ENCODE measurements at places on chromosomes 12 and 14.
A peak's percentile ranks its signal among the peaks of the same experiment; 100 is the strongest.

GRCh38 chr14:74426202-74426582, at the start of gene SYNDIG1L:
TSS of gene SYNDIG1L (minus strand) at chr14:74426210. CDS start at chr14:74409744, 16,466 bp downstream.
- no peak for DNase-seq

- DNase-seq = no peak
Measured at GRCh38 chr14:100529561-100530031, 57.6 kb downstream of the BEGAIN start.

DNA sequence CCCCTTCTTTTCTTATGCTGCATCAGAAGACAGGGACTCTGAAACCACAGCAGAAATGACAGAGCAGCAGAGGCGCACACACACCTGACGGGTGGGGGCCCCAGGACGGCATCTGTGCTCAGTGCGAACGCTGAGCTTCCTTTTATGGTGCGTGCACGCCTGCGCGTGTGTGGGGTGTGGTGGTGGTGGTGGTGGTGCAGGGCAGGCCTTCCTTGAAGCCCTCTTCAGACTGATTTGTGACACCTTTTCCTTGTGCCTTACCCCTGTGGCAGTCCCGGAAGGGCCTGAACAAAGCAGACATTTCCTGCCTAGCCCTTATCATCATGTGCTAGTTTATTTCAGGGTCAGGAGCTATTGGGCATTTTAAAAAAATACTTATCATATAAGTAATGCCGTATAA, 75.7 kb downstream of the TSPAN9 start:
- DNase-seq = no peak

DNA sequence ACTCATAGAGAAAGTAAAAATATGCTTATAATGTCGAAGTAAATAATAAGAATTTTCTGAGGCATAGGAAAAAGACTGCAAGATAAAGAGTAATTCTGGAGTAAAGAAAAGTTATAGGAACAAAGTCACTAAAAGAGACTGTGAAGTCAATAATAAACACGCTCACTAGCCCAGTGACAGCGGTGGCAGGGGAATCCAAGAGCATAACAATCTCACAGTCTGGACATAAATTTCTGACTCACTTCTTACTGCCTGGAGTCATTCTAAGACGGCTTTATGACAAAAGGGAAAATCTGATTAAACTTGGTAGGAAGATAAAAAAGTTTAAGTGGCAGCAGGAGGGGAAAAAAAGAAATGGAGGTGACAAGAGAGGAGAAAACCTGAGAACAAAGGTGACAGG, 56.4 kb upstream of the GRIP1 start:
- DNase-seq = no peak

GRCh38 chr12:92289629-92290349, 144.1 kb upstream of the BTG1 start:
- DNase-seq = peak; percentile 83

GRCh38 chr12:7966563-7966962, 30.6 kb upstream of the SLC2A3 start:
- no peak for DNase-seq

GRCh38 chr12:14961466-14962152, at the start of gene ARHGDIB:
TSS of gene ARHGDIB (minus strand) at chr12:14961601. CDS start at chr12:14950712, 10,889 bp downstream.
- peak; percentile 65 for DNase-seq

DNA sequence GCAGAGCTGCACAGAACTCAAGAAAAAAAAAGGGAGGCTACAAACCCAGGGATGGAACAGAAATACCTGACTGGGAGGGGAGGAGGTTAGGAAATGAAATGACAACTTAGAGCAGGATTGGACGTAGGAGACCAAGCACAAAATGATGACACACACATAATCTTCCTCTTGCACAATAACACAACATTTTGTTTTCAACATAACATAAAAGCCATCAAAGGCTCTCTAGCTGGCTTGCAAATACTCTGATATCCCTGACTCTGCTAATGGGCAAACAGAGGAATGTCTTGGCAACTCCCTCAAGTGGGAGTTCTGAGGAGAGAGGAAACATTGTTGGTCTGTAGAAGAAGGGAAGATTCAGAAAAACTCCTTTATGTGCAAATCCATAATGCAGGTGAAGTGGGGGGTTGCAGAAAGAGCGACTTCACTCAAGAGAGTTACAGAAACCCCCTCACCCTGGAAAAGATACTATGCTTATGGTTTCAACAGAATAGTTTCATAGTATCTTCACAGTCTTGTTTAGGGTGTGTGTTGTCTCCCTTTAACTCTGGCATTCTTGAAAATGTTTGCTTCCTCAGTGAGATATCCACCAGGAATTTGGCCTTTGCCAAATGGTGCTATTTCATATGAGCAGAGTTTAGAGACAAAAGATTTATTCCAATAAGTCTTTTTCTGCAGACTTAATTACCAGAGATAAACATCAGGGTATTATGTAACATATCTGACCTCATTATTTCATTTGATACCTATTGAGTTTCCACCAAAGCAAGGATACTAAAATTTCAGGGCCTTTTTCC, 43.8 kb upstream of the LTBP2 start:
- peak; percentile 85 for DNase-seq

DNA sequence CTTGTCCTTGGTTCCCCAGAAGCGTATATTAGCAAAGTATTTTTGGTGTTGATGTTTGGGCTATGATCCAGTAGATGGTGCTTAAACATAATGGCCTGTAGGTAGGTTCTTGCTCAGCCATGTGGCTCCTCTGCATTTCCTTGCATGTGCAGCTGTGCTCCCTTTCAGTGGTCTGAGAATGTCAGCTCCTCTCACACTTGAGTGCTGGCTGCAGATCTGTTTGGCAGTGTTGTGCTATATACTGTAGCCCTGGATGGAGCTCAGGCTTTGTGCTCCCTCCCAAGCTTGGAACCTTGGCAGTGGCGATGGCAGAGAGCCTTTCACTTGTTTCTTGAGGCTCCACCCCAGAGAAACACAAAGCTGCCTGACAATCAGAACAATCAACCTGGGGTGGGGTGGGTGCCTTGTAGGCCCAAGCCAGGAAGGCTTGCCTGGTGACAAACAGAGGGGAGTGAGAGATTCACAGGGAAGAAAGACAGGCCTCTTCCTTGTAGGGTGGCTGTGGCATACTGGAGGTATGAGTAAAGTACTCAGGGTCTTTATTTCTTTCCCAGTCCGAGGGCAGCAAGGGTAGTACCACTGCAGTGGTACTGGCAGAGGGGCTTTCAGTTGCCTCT, 255.3 kb downstream of the RAD51B start:
- DNase-seq = no peak

DNA sequence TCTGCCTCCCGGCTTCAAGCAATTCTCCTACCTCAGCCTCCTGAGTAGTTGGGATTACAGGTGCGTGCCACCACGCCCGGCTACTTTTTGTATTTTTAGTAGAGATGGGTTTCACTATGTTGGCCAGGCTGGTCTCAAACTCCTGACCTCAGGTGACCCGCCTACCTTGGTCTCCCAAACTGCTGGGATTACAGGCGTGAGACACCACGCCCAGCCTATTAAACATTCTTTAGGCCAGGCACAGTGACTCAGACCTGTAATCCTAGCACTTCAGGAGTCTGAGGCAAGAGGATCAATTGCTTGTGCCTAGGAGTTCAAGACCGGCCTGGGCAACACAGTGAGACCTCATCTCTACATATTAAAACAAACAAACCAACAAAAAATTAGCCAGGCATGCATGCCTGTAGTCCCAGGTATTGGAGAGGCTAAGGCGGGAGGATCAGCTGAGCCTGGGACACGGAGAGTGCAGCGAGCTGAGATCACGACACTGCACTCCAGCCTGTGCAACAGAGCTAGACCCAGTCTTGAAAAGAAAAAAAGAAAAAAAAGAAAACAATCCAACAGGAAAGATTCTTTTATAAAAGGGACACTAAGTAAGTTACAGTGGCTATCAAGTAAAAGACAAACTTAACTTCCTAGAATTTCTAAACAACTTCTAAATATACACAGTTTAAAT, 70.2 kb downstream of the HECTD1 start:
- DNase-seq = no peak

DNA sequence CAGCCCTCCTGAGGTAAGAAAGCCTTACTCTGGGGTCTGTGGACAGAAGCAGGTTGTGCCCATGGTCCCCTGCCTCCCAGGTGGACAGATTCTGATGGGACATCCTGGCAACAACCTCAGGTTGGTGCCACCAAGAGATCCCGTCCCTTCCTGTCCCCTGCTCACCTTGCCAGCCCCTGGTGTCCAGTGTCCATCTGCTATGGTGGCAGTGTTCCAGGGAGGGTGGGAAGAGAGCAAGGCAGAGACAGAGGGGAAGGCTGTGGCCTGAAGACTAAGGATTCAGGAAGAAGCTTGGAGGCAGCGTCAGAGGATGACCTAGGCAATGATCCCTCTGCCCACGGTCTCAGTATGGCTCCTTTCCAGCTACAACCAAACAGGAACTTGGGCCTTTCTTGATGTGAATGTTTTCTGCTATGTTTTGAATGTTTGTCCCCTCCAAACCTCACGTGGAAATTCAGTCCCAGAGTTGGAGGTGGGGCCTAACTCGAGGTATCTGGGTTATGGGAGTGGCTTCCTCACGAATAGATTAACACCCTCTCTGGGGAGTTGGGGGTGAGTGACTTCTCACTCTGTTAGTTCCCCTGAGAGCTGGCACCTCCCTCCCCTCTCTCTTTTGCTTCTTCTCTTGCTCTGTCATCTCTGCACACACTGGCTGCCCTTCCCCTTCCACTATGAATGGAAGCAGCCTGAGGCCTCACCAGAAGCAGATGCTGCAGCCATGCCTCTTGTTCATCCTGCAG, 26.9 kb downstream of the IQSEC3 start:
- no peak for DNase-seq

DNA sequence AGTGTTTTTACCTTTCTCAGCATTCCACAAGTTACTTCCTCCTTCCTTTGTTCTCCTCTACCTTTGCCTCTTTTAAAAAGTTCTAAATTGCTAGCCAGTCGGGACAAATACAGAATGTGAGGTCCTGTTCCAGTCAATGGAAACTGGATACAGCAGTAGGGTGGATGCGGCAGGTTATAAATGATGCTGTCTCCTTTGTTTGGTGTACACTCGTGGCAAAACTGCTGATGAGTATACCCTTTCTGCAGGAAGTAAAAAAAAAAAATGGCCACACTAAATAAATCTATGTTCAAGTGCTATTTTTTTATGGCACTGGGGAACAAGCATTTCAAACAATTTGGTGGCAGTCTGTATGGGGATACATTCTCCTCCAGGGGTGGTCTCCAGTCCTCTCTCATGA, 27.5 kb downstream of the KLRK1 start:
- DNase-seq = no peak

DNA sequence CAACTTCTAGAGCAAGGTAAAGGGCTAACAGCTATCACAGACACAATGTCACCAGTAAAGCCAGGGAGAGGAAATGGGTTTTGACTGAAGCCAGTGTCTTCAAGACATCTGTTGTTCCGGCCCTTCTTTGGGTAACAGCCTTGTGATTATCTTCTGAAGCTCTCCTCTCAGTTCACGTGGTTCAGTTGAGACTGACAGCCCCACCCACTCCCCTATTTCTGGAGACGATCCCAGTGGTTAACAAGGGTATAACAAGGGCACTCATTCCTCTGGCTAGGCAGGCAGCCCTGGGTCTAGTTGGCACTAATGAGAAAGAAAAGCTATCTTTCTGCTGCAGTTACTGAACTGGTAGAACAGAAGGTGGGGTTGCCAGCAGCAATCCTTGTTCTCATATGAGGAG, 6.9 kb downstream of the GNPTAB start:
- no peak for DNase-seq

DNA sequence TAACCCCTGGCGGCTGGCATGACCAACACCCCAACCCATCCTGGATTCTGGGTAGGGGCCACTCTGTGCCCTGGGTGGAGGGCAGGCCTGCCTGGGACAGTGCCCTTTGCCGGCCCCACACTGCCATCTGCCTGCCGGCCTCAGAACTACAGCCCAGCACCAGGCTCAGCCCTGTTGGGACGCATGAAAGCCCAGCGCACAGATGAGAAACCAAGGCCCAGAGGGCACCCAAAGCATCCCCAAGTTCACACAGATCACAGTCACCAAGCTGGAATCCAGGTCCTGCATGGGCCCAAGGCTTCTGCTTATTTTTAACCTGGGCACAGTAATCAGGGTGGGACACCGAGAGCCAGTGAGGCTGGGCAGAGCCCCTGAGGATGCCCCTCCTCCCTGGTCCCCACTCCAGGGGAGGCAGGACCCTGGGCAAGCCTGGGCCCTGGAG, 26.2 kb downstream of the RFLNA start:
- peak; percentile 50 for DNase-seq

DNA sequence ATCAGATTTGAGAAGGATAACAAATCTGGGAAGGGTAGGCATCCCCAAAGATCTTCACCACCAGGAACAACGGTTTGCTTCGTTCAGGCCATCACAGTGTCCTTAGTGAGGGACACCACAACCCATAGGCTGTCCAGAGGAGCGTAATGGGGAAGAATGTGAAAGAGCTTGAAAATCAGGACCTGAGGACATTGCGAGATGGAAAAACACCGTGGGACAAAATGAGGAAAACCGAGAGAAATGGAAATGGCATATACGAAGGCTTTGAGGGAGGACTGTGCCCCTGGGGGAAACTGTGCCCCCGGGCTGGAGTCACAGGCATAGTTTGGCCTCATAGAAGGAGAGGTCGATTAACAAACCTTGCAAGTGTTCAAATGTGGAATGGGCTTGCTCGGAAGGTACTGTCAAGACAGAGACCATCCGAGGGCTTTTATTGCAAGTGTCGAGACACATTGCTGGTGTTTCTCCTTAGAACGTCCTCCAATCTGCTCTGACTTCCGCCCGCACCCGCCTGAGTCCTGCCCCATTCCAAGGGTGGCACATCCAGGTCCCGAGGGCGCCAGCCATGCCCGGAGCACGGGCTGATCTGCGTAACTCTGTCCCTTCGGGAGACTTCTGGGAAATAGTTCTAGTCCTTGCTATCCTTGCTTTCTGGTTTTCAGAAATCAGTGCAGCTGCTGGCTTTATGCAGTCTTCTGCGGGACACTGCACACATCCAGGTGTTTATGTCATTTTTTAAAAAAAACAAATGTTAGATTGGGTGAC, 885 bp upstream of the PALS1 start:
- DNase-seq = no peak

DNA sequence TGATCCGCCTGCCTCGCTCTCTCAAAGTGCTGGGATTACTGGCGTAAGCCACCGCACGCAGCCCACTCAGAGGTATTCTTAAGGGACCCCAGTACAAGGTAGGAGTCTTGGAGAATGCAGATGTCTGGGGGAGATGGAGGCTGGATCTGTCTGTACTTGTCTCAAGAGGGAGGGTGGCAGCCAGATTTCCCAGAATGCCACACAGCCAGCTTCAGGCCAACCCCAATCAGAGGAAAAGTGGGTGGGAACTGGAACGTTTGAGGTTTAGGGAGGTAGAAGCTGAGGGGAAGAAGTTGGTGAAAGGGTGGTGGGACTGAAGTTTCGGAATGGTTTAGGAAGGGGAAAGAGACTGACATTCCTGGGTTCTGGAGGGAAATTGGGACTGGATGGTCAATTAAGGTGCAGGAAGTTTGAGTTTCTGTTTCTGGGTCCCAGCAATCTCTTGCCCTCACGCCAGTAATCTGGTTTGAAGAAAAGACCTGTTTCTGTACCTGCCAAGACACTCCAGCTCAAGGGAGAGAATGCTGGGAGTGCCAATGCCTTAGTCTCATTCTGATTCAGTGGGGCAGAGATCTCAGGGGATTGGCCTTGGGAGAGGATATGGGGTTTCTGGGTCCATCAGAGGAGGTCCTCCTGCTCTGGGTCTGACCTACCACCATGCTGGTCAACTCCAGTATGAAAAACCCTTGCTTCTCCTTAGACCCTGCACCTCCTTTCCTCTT, 8.1 kb upstream of the ZNF385A start:
- DNase-seq = no peak

GRCh38 chr12:25459541-25459951, 93.5 kb downstream of the LMNTD1 start:
- no peak for DNase-seq
